Large intestine (tissue), 12 donors: ENCODE measurements at places on chromosomes 1 and 21.
A peak's percentile ranks its signal among the peaks of the same experiment; 100 is the strongest.

DNA sequence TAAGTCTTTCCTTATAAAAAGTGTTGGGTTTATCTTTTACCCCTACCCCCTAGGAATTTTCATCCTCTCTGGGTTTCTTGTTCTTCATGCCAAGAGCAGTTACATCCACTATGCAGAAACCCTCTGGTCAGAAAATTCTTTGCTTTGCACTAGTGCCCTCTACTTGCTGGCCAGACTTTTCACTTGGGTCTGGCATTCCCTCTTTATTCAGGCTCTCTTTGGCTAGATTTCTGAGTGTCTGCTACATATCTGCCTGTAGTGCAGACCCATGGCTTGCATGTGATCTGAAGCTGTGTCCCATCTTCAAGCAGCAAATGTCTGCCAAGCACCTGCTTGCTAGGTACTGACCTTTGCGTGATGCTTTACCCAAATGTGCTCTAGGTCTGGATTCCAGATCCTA, 237.0 kb downstream of the GPATCH2 start:
- DNase-seq = peak; percentile 18

GRCh38 chr1:175155473-175155856, 37.1 kb downstream of the KIAA0040 start:
- no peak for DNase-seq

GRCh38 chr1:115067161-115067859, 22.0 kb downstream of the TSPAN2 start:
- DNase-seq = no peak

- DNase-seq = no peak
Observed at GRCh38 chr1:230334447-230334837, 91.7 kb downstream of the PGBD5 start.

DNA sequence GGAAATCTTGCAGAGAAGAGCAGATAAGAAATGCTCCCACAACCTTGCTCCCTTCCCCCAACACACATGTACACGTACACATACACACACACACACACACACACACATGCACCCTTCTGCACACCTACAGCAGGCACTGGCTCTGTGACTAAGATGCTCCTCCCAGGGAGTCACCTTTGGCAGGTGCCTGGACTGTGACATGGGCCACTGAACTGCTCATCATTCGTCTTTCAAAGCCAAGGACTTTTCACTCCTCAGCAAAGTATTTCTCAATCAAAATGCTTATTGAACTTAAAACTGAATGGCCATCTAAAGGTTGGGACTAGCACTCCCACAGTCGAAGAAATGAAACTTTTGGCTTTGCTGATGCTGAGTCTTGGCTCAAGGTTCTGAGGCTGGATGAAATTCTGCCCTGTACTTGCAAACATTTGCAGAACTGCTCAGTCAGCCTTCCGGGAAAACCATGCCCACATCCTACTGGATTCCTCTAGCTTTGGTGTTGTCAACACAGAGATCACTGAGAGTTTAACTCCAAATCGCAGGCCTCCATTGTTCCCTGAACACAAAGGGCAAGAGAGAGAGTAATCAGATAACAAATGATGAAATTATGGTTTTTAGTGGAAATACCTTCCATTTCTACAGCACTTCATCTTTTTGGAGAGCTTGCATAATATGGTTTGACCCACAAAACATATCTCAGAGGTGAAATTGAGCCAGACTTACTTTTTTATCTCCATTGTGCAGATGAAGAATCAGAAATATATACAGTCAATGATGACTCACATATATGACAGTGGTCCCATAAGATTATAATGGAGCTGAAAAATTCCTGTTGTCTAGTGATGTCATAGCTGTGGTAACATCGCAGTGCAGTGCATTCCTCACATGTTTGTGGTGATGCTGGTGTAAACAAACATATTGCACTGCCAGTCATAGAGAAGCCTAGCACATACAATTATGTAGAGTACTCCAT, 72.4 kb upstream of the BCAR3 start:
- no peak for DNase-seq

DNA sequence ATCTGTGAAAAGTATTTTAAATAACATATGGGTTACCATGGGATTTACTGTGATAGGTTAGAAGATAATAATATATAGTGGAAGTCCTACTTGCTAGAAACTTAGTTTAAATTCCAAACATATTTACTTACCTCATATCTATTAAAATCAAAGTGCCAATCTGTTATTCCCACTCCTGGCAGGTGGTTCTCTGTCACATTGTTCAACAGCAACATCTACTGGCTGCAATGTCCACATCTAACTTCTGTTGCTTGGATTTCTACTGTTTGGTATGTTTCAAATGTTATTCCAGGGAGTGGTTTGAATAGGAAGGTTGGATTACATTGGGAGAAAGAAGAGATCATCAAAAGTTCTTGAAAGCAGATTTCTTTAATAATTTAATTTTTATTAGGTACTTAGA, 122.5 kb upstream of the NCAM2 start:
- no peak for DNase-seq

- no peak for DNase-seq
Observed at GRCh38 chr1:168007691-168008090, 70.8 kb upstream of the MPC2 start.

DNA sequence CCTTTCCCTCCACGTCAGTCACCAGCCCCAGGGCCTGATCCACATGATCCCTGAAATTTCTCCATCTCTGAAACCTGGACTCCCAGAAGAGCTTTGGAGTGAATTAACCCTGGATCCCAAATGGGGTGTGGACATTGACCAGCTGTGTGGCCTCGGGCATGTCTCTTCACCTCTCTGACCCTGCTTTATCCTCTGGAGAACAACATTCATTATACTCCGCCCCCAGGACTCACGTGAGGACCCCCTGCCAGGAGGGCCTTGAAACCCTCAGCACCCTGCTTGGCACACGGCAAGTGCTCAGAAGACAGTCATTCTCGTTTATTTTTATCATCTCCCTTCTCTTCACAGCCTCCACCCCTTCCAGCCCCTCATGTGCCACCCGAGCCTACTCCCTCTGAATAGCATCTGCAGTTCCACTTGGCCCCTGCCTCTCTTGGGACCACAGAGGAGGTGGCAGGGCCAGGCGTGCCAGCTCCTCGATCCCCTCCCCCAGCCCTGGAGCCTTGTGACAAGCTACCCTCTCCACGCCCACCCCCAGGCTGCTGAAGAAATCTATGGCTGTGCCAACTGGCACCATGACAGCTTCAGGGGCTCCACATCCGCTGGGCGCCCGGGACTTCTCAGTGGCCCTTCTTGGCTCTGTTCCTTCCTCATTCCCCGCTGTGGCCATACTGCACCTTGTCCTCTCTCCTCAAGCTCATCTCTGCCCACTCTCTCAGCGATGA, 18.0 kb downstream of the ADGRB2 start:
- no peak for DNase-seq

DNA sequence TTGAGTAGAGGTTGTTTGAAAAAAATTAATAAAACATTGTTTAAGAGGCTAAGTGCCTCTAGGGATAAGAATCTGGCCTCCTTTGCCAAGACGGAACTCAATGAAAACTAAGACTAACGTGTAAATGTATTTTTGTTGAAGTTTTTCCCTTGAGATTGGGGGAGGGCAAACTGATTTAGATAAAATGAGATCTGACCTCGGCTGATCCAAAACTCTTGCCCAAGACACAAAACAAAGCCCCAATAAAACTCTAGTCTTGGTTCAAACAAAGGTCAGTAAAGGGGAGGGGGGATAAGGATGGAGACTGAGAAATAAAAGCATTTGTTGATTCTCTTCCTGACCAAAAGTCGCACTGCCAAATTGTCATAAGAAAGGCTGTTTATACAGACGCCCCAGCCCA, 134.8 kb upstream of the DPT start:
- peak; percentile 18 for DNase-seq

DNA sequence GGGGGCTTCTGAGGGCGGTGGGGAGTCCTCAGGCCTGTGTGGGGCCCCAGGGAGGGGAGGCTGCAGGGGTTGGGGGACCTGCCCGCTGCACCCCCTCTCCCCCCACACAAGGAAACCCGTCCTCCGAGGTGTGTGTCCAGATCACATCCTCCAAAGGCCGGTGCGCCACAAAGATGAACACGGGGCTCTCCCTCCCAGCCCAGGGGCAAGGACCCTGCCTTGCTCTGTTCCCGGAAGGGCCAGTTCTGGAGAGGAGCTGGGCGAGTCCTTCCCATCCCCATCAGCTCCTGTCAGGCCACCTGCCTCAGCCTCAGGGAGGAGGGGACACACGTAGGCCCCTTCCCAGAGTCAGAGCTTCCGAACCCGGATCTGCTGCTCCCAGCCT, 2.5 kb upstream of the TTLL10 start:
- no peak for DNase-seq

GRCh38 chr1:119139857-119140176, 636 bp downstream of the WARS2 start:
- no peak for DNase-seq

DNA sequence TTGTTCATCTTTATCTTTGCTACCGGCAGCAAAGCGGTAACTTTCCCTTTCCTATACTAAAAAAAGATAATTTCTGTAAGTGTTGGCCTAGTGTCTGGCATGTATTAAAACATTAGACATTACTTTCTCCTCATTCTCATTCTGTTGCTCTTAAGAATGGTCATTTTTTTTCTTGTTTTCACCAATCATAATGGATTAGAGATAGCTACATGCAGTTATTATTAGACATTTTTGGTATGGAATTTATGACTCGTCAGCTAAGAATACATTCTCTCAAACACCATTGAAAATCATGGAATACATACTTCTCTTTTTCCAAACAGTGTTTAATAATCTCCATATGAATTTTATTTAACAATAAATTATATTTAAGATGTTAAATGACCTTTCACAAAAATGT, 1154.6 kb downstream of the BRINP3 start:
- DNase-seq = no peak

- DNase-seq = no peak
Observed at GRCh38 chr1:1062348-1063163, 11.6 kb downstream of the RNF223 start.

DNA sequence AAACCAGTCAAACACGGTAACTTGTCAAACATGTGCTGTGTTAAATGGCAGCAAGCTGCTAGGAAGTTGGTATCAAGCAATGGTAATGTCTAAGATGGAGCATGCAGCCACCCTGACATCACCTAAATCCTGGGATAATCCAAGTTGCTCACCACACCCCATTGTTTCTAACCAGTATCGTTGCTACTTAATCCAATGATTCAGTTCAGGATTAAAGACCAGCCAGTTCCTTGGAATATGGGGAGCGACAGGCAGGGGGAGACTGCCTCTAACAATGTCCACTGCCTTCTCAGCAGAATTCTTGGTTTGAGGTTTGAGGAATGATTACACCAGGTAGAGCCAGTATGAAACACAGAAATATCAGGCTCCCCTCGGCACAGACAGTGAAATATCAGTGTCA, 122.1 kb upstream of the IFFO2 start:
- DNase-seq = no peak

GRCh38 chr21:44528634-44528995, 11.4 kb downstream of the KRTAP10-1 start:
- DNase-seq = no peak
